ENCODE measurements at places on chromosomes 4 and X.
A peak's percentile ranks its signal among the peaks of the same experiment; 100 is the strongest.

GRCh38 chr4:128385683-128386304 lies 98.2 kb upstream of the PGRMC2 start:
- no peak for DNase-seq

DNA sequence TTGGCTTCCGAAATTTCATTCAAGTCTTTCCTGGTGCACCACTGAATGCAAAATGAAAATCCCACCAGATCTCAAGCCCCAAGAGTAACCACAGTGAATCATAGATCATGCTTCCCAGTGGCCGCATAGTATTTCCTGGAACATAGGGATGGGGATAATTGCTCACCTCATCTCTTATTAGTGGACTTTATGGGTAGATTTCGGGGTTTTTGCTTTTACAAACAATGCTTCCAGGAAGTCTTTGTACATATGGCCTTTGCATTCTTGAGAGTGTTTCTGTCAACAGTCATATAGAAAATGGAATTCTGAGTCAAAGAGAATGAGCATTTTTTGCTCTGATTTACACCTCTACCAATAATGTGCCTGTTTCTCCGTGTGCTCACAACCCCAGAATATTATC lies 53.4 kb downstream of the PPEF2 start:
- DNase-seq: no peak

GRCh38 chr4:169070895-169071218 lies 60.8 kb upstream of the CBR4 start:
- DNase-seq: no peak

DNA sequence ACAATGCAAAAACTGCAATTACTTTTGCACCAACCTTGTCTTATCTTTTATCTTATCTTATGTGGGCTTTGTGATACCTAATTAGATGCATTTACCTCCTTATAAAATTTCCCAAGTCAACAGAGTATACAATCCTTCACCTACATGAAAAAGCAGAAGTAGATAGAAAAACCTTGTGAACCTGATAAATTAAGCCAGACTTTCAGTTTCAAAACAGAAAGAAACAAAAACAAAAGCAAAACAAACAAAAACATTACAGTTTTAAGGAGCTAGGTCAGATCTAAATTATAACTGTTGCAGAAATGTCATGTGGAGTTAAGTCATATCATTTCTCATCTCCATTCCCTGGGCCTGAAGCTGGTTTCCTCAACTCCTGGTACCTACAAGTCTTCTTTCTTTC lies 24.9 kb upstream of the CXXC4 start:
- DNase-seq: no peak

DNA sequence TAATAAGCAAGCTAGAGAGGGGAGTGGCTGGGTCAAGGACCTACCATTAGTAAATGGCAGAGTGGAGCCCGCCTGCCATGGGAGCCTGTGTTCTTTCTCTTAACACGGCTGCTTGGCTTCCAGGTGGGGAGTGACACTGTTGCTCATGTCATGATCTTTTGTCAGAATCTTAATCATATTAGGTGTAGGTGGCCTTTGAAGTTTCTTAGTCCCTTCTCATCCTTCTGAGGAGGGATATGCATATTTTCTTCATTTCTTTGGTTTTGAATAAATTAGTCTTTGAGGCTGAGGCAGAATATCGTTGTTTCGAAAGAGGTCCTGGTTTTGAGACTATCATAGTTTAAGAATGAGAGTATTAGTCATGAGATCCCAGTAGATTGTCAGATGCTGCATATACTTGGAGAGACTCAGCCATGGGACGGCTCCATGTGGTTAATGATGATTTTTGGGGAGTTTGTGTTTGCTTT lies 28.9 kb downstream of the SNX25 start:
- no peak for DNase-seq

GRCh38 chr4:147927377-147928137 lies 195.7 kb downstream of the ARHGAP10 start:
- DNase-seq: no peak

DNA sequence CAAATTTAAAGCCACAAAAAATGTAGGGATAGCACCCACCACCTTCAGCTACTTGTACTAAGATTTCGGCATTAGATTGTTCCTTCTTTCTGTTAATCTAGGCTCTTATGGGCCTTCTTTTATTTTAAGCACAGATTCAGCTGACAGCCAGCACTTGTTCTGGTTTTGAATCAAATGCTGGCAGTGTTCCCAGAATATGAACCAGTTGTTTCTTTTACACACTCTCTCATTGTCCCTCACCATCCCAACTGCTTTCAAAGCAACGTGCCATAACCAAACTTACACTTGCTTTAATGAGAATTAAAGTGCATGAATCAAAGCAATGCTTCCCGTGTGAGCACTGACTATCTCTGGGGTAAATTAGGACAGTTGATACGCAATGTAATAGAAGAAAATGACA lies 744.5 kb upstream of the FAM241A start:
- no peak for DNase-seq

GRCh38 chrX:154797006-154797405 lies 8.3 kb downstream of the MPP1 start:
- no peak for DNase-seq

DNA sequence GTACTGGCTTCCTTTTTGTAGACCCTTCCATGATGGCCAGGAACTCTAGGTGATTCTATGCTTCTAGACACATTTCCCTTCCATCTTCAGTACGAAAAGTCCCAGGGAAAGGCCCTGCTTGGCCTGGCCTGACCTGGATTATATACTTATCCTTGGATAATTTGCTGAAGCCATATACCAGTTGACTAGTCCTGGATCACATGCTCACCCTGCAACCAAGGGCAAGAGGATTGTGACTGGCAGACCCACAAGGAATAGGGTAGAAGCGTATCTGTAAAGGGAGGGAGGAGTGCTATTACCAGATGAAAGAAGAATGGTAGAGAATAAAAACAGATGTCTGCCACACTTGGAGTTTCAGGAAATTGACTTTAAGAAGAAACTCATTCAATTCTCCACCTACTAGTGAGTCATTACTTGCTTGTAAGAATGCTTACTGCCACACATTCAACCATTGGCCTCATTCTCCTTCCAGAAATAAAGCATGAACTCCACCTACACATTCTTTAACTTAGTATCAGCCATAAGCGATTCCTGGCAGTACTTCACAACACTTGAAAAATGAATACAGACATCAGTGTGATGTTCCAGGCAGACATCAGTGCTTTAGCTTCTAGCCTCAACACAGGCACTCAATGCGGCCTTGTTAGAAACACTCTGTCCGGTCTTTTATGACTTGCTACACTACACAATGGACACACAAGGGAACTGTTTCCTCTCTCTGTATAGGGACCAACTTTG lies 141.8 kb downstream of the CBR4 start:
- no peak for DNase-seq

- DNase-seq: no peak
Observed at GRCh38 chr4:128379860-128380259, 92.2 kb upstream of the PGRMC2 start.

DNA sequence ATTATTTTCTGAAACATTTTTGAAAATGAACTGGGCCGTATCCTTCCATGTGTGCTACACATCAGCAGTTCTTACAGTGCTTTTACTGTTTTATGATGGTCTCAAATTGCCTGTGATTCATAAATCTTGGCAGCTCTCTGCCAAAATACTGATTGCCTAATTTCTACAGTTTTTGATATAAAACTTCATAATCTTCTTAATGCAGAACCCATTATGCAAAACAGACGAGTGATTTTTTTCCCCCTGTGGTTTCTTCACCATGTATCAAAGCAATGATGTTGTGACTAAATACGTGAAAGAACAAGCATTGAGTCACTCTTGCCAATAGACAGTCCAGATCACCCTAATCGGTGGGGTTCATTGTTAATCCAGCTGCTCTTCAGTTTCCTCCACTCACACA lies 156.4 kb upstream of the WDR1 start:
- DNase-seq: no peak

DNA sequence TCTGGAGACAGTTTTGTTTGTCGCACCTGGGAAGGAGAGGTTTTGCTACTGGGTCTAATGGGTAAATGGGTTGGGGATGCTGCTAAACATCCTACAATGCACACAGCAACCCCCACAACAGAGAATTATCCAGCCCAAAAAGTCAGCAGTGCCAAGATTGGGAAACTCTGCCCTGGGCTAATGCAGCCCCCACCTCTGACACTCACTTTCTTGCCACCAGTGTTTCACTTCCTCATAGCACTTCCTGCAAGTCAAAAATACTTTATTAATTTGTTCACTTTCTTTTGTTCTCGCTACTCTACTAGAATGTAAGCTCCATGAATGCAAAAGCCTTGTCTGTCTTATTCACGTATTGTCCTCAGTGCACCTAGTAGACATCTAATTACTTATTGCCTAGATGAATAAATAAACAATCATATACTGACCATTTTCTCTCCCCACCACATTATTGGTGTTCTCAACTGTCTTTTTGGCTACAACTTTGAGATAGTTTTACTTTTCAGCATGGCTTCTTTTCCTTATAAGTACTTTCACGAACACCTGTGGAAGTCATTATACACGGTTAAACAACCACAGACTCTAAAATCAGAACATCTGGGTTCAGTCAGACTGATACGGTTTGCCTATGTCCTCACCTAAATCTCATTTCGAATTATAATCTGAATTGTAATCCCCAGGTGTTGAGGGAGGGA lies 82.0 kb upstream of the PITX2 start:
- no peak for DNase-seq

DNA sequence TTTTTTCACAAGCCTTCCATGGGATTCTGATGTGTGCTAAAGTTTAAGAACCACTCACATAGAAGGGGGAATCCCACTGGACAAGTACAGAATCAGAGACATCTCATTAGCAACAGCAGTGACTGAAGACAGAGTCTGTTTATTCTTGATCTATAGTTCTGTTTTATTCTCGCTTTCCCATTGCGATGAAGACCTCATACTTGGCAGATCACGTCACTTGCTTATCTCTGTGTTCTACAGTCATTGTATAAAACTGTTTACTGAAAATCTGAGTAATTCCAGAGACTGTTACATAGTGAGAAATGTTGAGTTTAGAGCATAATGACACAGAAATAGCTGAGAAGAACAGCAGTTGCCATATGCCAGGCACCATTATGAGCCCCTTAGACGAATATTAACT lies 185.5 kb downstream of the PTTG2 start:
- DNase-seq: no peak

DNA sequence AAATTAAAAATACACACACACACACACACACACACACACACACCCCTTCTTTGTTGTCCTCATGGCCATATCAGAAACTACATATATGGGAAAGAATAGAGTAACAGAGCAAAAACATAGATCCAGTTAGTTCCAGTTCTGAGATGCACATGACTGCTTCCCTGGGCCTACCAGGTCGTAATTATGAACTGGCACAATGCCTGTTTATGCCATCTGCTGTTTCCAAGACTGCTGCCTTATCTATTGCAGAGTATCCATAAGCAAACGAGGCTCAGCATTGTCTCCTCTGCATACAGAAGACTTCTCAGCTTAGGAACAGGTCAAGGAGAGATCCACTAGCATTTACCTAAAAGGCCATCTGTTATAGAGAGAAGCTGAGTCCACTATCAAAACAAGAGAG lies 789.0 kb downstream of the TECRL start:
- DNase-seq: no peak

GRCh38 chr4:134650461-134650860 lies 448.9 kb upstream of the PABPC4L start:
- DNase-seq: no peak

DNA sequence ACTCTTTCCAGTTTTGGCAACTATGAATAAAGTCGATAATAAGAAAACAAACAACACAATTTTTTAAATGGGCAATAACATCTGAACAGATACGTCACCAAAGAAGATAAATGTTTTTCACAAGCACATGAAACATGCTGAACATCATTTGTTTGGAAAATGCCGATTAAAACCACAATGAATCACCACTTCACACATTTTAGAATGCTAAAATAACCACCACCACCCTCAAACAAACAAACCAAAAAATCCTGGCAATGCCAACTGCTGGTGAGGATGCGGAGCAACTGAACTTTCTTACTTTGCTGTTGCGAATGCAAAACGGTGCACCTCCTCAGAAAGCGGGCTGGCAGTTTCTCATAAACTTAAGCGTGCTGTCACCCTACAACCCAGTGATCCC lies 115.9 kb downstream of the NSUN7 start:
- DNase-seq: no peak

DNA sequence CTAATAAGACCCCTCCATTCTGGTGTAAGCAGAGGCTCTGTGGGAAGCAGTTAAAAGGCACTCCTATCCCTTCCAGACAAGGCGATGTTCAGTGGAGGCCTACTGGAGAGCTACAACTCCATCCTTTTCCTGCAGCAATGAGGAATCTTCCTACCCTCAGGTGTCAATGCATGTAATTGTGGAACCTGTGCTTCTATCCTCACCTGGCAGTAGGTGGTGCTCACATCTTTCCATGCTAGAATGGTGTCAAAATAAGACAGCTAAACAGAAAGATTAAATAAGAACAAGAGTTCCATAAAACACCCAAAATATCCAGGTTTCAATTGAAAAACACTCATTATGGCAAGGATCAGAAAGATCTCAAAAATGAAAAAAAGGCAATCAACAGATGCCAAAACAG lies 224.6 kb downstream of the IL15 start:
- DNase-seq: no peak

DNA sequence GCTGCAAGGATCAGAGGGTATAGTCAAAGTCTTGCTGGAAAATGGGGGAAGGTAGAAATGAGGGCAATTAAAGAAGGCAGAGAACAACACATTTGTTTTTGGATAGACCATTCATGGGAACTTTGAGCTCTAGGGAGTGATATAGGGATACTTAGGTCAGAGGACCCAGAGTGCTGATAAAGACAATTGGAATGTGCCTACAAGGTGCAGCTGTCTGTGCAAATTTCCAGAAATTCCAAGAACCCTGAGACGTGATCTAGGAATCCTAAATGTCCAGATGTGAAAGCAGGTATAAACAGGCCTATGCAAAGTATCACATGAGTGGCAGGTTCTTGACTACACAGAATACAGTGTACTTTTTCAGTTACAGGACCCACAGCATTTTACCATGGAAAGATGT lies 24.2 kb downstream of the FNIP2 start:
- no peak for DNase-seq

DNA sequence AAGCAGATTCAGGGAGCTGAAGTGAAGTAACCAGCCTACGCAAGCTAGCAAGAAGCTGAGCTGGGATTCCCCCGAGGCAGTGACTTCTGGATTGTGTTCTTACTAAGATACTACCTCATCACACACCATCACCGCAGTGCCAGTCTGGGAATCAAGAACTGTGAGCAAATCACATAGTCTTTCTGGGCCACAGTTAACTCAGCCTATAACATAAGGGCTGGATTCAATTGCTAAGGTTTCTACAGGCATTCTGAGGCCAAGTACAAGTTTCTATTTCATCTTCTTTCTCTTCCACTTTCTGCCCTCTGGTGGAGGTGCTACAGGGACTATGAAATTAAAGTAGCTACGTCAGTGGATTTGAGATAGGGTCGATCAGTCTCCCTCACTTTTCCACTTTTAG lies 1.4 kb upstream of the CORIN start:
- peak; percentile 29 for DNase-seq

DNA sequence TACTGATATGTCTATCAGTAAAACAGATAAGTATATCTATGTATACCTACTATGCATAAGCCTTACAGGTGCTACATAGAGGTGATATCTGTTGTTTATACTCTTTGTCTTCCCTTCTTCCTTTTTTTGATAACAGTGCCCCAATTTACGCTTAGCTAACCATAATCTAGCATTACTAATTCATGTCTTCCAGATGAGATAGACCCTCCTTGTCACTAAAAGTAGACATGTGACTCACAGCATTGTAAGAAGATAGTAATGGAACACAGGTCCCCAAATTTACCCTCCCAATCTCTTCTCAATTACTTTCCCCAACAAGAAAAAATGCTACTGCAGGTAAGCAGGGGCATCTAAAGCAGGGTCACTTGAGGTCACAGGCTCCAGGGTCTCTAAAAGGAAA lies 7.9 kb upstream of the NFKB1 start:
- DNase-seq: no peak

Measured in stimulated activated CD4-positive, alpha-beta T cell treated with anti-CD3 and anti-CD28 coated beads, Interleukin-4, amount 100 ng/mL, for 4 hours (primary cell).